ENCODE measurements at places on chromosomes 3 and 15.
A peak's percentile ranks its signal among the peaks of the same experiment; 100 is the strongest.

DNA sequence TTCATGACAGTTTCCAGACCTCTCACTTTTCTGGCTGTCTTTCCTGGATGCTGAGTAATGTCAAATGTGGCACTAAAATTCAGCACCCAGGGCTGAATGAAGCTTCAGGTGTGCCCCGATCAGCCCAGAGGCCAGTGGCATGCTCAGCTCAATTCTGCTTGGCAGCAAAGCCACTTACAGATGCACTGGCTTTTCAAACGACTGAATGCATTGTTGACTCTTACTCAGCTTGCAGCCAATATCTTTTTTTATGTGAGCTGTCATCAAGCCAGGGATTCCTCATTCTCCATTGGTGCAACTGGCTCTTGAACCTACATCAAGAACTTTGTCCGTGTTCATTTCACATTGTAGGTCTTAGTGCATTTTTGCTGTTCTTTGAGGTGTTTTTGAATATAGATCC is 60.7 kb downstream of the ZDHHC19 start:
- DNase-seq: no peak

- DNase-seq: no peak
These were observed 45.5 kb downstream of the NBEAL2 start for GRCh38 chr3:47024932-47025331.

GRCh38 chr3:56610669-56611335 is 53.8 kb downstream of the CCDC66 start:
- DNase-seq: no peak

DNA sequence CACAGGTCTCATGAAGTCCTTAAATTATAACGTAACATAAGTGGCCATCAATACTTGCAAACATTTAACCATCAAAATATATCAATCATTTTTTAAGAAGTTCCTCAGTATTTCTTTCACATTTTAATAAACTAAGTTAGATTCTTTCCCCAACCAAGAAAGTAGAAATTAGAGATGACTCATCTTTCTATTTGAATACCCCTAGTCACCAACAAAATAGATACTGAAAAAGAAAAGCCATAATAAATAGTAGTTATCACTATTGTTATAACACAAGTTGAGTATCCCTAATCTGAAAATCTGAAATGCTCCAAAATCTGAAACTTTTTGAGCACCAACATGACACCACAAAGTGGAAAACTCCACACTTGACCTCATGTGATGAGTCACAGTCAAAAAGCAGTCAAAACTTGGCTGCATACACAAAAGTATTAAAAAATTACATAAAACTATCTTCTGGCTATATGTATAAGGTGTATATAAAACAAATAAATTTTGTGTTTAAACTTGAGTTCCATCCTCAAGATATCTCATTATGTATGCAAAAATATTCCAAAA is 3.7 kb downstream of the SHQ1 start:
- no peak for DNase-seq

- no peak for DNase-seq
These were observed 29.6 kb upstream of the CP start for GRCh38 chr3:149251186-149251585.

- no peak for DNase-seq
These were observed 35.4 kb downstream of the AKAP13 start for GRCh38 chr15:85415783-85416182.

GRCh38 chr3:52174896-52175295 is 20.7 kb upstream of the POC1A start:
- DNase-seq: no peak

- peak; percentile 38 for DNase-seq
These were observed at the start of gene RSRC1 for GRCh38 chr3:158109804-158110657. Gene RSRC1 (plus strand): TSS chr3:158110089. CDS start chr3:158122105, 12,016 bp downstream.

DNA sequence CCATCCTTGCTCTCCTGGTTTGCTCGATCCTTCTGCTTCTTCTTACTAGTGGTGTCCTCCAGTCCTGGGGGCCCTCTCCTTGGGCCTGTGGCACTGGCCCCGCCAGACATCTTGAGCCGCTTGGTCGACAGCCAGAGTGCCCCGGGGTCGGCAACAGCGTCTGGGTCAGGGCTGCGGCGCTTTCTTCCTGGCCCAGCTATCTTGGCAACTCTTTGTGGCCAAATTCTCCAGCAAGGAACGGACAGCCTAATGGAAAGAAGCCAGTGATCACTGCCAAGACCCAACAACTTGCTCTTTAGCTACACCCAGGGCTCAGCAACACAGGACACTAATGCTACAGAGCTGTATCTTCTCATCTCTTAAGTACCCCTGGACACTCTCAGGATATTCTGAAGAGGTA is 1.6 kb downstream of the USP19 start:
- DNase-seq: no peak

GRCh38 chr3:24315356-24315755 is 179.3 kb downstream of the THRB start:
- DNase-seq: no peak

DNA sequence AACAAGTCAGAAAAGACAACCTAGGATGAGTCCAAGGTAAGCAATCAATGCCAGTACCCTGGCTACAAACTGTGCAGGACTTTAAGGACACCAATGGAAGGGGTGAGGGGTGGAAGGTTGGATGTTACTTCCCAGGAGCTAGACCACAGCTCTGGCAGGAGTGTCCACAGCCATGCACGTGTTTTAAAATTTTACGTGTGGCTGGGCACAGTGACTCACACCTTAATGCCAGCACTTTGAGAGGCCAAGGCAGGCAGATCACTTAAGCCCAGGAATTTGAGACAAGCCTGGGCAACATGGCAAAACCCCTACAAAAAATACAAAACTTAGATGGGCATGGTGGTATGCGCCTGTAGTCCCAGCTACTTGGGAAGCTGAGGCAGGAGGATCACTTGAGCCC is 14.7 kb upstream of the HDC start:
- DNase-seq: no peak

GRCh38 chr15:51379390-51379789 is 37.9 kb downstream of the GLDN start:
- DNase-seq: no peak

- DNase-seq: no peak
These were observed 16.1 kb downstream of the SPTBN5 start for GRCh38 chr15:41877631-41878354.

DNA sequence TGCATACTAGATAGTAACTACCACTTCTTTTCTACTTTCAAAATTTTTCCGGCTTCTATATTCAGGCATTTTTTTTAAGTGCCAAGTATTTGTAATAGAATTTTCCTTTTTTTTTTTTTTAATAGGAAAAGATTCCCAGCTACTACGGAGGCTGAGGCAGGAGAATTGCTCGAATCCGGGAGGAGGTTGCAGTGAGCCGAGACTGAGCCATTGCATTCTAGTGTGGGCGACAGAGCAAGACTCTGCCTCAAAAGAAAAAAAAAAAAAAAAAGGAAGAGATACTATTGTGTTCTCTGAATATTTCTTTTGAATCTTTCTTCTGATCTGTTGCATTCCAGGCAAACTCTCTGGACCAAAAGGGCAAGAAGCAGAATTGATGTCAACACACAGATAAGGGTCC is 557.3 kb downstream of the FGF12 start:
- DNase-seq: no peak

GRCh38 chr3:158368271-158368670 is 202.7 kb upstream of the MLF1 start:
- DNase-seq: no peak

DNA sequence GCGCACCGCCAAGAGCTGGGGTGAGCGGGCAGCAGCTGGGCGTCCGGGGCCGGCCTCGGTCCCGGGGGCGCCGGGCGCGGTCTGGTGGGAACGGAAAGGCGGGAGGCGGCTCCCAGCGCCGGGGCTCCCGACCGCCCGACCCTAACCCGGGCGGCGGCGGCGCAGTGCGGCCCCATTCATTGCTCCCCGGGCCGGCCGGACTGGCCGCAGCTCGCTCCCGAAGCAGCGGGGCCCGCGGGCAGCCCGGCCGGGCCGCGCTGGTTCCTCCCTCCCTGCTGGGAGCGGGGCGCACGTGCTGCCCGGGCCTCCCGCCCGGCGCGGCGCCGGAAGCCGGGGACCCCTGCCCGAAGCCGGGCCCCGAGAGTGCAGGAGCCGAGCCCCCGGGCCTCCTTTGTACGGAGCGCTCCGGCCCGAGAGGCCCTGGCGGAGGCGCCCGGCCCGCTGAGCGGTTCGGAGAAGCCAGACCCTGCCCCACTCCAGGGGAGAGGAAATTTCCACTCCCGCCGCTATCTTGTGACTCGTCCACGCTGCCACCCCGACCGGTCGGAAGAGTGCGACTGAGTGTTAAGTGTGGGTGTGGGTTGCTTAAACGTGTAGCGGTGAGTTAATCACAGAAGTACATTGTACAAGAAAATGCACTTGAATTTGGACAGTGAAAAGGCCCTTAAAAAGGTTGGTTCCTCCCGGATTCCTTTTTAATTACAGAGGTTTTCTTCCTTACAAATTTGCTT is 613 bp downstream of the ATP1B3 start:
- no peak for DNase-seq

- DNase-seq: no peak
These were observed 110.8 kb downstream of the BBX start for GRCh38 chr3:107633327-107634098.

DNA sequence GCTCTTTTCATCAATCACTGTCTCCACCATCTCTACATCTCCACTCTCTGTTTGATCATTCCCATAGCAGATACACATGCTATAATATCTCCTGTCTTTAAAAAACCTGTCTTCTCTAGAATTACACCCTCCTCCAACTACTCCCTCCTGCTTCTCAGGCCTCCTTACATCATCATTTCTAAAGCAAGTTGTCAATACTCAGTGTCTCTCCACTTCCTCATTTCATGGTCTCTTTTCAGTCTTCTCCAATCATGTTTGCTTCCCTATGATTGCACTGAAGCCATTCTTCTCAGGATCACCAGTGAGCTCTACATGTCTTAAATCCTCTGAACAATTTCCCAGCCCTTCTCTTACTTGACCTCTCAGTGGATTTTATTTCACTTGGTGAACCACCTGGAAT is 87.0 kb upstream of the ZNF280D start:
- DNase-seq: no peak

- DNase-seq: no peak
These were observed at the start of gene ARNT2 for GRCh38 chr15:80404057-80404760. Gene ARNT2 (plus strand): TSS chr15:80404382. CDS start chr15:80404516, 134 bp downstream.

DNA sequence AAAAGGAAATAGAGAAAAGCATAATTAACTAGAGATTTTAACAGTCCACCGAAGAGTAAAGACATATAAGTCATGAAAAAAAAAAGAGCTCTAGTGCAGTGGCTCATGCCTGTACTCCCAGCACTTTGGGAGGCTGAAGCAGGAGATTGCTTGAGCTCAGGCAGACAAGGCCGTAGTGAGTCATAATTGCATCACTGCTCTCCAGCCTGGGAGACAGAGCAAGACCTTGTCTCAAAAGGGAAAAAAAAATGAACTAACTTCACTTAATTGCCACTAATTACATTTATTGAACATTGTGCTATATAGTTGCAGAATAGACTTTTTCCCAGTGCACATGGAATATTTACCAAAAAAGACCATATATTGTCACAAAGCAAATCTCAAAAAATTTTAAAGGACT is 221.8 kb downstream of the CBLB start:
- no peak for DNase-seq

GRCh38 chr3:104291437-104291851 is 1075.3 kb upstream of the ALCAM start:
- DNase-seq: no peak

- DNase-seq: no peak
These were observed 70.5 kb downstream of the CHD2 start for GRCh38 chr15:92970656-92971055.

GRCh38 chr15:52362497-52362896 is 66.9 kb upstream of the MYO5C start:
- no peak for DNase-seq

DNA sequence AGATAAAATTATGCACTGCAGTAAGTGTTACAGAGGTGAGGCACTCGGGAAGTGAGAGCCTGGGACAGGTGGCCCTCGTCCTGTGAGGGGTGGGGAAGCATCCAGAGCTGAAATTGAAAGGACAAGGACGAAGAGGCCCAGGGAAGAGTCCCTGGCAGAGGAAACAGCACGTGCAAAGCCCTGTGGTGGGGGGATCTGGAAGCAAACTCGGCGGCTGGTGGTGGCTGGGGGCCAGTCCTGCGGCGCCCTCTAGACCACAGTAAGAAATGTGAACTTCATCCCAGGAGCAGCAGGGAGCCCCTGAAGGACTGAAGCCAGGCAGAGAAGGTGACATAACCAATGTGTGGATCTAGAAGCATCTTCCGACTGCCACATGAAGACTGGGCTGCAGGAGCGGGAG is 42.8 kb downstream of the GRIP2 start:
- no peak for DNase-seq

DNA sequence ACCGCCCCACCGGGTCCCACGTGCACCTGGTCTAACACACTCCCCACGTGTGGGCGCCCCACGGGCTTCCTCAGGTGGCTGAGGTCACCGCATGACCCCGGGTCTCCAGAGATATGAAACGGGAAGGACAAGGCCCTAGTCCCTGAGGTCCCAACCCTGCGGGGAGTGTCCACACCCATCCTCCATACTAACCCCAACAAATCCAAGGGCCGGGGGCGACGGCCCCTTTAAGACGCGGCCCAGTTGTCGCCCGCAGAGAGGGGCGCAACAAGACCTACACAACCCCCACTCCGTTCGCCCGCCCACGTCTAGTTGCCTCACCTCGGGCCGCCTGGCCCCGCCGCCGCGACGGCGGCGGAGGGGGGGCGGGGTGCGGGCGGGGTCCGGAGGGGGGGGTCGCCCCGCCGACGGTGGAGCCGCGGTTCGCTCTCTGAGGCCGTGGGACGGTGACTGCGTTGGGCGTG is 396 bp downstream of the INO80 start:
- peak; percentile 19 for DNase-seq

GRCh38 chr3:47444103-47444502 is 31.6 kb downstream of the SCAP start:
- DNase-seq: no peak

DNA sequence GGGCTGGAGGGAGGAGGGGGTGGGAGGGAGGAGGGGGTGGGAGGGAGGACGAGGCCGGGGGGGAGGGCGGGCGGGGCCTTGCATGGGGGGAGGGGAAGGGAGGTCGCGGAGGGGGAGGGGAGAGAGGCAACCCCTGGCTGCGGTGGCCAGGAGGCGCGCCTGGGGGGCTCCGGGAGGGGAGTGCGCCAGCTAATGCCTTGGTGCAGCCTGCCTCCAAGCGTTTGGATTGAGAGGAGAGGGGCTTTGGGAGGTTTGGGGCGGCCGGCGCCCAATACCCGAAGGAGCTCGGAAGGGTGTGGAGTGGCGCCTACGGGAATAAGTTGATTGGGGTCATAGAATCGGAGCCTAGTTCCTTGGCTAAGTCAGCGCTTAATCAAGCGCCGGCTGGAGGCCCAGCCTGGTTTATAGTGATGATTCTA is 557 bp downstream of the TFG start:
- DNase-seq: peak; percentile 2

DNA sequence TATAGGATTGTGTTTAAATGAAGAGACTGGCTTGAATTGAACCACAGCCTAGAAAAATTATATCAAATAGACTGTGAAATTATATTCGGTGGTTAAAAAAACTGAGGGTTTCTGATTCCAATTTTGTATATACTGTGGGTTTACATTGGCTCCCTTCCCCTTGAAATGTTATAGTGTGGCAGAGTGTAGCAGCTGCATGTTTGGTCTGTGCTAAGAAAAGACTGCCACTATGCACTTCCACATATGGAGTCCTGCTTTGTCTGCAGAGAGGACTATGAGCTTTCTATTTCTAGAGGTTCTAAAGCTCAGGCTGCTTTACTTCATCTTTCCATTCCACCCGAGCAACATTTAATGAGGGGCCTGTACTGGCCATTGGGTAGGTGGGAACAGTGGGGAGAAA is 112.3 kb downstream of the P3H2 start:
- no peak for DNase-seq

GRCh38 chr3:5036858-5037257 is 57.6 kb downstream of the BHLHE40 start:
- no peak for DNase-seq

GRCh38 chr15:56736308-56736707 is 3.0 kb upstream of the ZNF280D start:
- DNase-seq: no peak
